ENCODE measurements at places on chromosomes 6 and 20.

- DNase-seq: no peak
These were observed 274.3 kb downstream of the COL12A1 start for GRCh38 chr6:74931558-74931957.

DNA sequence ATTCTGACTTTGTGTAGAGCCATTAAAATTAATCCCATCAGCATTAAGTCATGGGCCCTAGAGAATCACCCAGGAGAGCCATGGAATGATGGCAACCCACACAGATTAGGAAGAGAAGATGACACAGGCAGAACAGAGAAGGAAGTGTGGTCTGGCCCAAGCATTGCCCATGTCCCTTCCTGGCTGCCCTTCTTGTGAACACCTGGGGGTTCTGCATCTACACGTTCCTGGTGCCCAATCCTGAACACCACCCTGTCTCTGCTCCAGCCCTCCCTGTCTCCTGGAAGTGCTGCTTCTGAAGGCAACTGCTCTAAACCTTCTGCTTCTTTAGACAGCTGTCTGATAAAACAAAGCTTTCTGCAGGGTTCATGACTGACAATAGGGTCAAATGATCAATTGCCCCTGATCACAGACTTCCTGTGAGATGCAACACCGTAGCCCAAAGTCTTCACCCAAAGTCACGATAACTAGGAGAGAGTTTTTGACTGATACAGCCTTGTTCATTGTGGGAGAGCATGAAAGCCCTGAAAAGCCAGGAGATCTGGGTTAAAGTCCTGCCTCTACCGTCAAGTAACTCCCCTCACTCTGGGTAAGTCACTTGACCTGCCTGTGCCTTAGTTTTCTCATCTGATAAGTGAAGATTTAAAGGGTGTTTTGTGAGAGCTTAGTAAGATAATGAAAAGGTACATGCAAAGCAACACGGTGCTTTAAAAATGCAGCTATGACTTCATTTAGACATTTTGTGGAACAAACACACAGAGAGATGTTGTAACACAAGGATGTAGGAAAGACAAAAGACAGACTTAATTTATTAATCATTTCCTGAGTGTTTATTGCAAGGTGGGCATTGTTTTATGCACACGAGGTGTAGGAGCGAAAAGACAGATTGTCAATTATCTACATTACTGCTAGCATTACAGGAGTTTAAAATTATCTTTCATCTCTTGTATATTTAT, 291.2 kb upstream of the STXBP5 start:
- no peak for DNase-seq

- DNase-seq: no peak
These were observed at the start of gene HCK for GRCh38 chr20:32052090-32052777. HCK (plus strand) TSS chr20:32052242.

DNA sequence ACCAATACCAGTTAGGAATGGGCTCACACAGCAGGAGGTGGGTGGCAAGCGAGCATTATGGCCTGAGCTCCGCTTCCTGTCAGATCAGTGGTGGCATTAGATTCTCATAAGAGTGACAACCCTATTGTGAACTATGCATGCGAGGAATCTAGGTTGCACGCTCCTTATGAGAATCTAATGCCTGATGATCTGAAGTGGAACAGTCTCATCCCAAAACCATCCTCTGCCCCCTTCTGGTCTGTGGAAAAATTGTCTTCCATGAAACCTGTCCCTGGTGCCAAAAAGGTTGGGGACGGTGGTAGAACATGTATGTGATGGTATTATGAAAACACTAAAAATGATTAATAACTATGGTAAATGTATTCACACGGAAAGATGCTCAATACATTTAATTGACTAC, 99.7 kb upstream of the HIVEP1 start:
- DNase-seq: no peak

DNA sequence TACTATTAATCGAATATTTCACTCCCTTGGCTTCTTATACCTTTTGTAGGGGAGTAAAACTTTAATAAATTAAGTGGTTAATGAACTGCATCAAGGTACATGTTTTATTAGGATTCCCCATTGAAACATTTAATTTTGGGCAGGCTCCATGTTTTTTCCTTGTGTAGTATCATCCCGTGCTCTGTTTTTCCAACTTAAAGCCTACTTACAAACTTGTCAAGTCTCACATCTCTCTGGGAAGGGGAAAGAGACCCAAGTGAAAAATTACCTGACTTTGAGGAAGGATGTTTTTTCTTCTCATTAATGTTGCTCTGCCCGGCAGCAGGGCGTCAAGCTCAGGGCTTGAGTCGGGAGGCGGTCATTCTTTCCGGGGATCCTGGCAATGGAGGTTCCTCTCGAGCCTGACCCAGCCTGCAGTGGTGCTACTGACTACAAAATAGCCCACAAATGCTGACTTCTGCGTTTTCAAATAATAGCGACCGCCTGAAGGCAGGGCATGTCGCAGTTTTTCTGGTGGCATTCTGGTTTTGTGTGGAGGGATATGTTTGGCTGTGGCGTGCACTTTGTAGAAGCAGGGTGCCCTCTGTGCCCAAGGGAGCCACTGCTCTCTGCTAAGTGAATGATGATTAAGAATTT, 2.4 kb downstream of the DSP start:
- no peak for DNase-seq

- DNase-seq: no peak
These were observed 29.0 kb upstream of the VSTM2L start for GRCh38 chr20:37873884-37874283.

- no peak for DNase-seq
These were observed 69.9 kb upstream of the ATXN1 start for GRCh38 chr6:16831136-16831535.

DNA sequence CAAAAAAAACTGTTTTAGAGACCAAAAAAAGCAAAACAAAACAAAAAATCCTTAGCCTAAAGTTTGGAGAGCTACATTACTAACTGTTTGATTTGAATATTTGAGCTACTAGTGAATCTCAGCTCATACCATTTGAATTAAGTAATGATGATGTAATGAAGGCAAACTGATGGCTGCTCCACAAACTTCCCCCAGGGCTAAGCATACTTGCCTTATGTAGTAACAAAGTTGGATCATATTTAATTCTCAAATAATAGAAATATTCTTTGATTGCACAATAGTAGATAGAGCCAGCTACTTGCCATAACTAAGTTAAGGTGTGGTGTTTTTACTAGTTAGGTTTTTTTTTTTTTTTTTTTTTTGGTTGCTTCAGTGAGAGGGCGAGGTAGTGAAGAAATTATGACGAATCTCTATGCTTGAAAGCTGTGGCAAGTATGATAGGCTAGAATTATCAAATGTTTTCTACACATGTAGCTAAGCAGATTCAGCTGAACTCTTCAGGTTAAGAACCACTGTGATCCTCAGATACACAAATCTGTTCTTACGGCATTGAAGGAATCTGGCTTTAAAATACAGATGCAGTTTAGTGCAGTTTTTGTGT, 2.9 kb downstream of the RAB32 start:
- DNase-seq: no peak

DNA sequence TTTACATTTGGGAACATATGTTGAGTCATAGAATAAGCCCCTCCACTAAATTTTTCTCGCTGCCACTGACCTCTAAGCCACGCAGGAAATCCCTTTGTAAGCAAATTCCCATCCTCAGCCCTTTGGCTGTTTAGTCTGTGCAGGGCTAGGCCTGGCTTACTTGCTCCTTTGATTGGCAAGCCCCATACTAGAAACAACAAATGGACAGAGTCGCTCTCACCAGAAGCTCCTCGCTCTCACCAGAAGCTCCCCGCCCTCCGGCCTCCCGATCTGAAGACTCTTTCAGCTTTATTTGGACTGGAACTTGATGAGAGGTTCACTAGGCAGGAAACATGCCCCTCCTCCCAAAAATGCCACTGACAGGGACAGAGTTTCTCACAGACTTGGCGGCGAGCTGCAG, 149.2 kb upstream of the EXOC2 start:
- no peak for DNase-seq

DNA sequence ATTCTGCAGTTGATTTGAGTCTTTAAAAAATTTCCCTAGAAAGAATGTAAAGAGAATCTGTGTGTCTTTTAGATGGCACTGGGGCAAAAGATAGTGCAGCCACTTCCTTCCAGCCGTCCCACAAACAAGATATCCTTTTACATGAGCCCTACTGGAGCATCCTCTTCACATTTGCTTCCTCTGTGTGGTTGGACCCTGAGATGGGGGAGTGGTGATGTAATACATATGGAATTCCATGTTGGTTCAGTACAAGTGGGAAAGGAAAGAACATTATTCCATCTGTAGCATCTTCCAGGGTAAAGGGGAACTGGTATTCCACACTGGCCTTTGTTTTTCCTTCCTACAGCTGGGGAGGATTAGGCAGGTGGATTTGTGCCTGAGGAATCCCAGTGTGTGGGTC, 78.9 kb upstream of the ISM1 start:
- DNase-seq: no peak

GRCh38 chr6:163263998-163264661, 150.4 kb upstream of the QKI start:
- DNase-seq: no peak

- DNase-seq: no peak
These were observed 943 bp downstream of the ZUP1 start for GRCh38 chr6:116667623-116668022.

DNA sequence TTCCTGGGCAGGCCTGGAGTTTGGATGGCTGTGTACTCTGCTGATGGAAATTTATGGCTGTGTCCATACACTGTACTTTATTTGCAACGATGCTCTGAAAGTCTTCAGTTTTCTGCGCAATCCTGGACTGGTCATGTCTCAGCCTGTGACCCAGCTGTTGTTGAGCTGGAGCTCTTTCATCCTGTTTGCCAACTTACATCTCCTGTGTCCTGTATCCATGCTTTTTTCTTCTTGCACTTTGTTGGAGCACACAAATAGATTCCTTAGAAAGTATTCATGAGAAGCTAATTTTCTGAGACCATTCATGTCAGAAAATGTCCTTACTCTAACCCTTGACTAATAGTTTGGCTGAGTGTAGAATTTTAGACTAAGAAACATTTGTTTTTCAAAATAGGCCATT, 251.2 kb downstream of the BCKDHB start:
- no peak for DNase-seq

- DNase-seq: no peak
These were observed 33.4 kb downstream of the MTRES1 start for GRCh38 chr6:107061125-107062020.

GRCh38 chr6:137731600-137731959, 135.5 kb upstream of the TNFAIP3 start:
- no peak for DNase-seq

GRCh38 chr20:8255945-8256632, 124.0 kb downstream of the PLCB1 start:
- no peak for DNase-seq

DNA sequence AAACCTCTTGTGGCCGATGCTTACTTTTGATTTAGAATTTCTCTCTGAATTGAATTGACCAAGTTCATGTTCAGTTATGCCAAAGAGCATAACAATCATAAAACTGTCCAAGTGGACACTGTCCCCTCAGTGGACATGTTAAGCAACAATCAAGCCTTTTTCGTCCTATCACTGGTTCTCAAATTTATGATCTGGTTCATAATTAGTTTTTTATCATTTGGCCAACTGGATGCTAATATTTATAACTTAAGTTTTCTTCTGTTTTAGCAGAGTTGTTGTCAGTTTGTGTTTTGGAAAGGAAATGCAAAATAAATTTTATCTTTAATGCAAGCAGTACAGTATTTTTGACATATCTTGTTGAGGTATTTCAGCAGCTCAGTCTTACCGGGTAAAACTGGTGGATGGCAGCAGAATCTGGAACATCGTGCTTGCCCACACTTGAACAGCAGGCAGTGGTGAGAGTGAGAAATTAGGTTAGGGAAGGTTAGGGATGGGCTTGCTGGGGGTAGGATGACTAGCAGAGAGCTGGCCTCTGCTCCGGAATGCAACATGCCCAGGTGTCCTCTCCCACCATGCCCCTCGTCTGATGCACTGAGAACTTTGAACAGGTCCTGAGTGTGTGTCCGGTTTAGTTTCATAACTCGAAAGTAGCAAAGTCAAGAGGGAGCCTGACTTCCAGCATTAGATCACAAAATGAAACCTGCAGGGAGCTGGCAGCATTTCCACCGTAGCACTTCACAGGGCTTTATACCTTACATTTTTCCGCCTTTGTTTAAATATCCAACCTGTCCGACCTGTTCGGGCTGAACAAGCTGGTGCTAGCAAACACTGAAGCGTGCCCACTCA, 93.1 kb downstream of the RREB1 start:
- no peak for DNase-seq

- no peak for DNase-seq
These were observed 27.8 kb downstream of the VAPB start for GRCh38 chr20:58416835-58417234.

DNA sequence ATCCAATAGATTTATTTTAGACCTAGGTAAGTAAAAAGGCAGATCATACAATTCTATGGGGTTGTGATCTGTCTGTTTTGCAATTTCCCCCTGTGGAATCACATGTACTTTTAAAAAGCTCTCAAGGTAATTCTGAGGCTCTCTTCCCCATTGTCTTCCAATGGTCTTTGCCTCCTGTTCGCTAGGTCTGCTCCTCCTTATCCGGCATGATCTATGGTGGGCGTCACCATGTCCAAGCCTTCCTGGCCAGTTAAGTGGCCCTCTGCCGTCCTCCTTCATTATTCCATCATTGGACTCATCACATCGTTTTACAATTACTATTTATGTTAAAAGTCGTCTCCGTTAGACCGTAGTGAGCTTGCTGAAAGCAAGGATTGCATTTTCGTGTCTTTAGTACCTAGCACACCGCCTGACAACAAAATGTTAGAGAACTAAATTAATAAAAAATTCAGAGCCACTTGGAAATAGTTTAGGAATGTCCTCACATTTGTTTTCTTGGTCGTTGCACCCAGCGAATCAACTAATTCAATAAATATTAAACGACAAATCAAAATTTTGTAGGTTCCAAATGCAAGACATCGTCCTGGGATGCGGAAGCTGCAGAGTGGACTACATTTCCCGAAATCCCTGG, 2.2 kb upstream of the STXBP5 start:
- no peak for DNase-seq

GRCh38 chr6:41836022-41836659, 48.6 kb downstream of the TOMM6 start:
- DNase-seq: no peak

DNA sequence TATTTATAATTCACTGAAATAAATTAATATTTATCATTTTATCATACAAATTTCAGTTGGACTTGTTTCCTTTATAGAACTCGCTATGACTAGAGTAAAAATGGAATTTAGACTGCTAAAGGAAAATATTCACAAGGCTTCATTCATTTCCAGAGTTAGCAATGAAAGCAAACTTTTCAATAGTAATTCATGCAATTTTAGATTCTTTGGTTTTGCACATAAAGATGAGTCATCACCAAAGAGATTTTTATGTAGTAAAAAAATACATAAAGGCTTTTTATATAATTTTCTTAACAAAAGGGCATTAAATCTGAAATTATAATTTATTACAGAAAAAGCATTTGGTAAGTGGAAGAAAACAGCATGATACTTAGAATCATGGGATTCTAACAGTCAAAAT, 37.2 kb upstream of the STXBP5 start:
- no peak for DNase-seq

- DNase-seq: no peak
These were observed 132.2 kb upstream of the CST7 start for GRCh38 chr20:24816907-24817306.

GRCh38 chr6:2797564-2798031, 32.4 kb downstream of the WRNIP1 start:
- no peak for DNase-seq
